ENCODE measurements at places on chromosomes 12 and 14.

DNA sequence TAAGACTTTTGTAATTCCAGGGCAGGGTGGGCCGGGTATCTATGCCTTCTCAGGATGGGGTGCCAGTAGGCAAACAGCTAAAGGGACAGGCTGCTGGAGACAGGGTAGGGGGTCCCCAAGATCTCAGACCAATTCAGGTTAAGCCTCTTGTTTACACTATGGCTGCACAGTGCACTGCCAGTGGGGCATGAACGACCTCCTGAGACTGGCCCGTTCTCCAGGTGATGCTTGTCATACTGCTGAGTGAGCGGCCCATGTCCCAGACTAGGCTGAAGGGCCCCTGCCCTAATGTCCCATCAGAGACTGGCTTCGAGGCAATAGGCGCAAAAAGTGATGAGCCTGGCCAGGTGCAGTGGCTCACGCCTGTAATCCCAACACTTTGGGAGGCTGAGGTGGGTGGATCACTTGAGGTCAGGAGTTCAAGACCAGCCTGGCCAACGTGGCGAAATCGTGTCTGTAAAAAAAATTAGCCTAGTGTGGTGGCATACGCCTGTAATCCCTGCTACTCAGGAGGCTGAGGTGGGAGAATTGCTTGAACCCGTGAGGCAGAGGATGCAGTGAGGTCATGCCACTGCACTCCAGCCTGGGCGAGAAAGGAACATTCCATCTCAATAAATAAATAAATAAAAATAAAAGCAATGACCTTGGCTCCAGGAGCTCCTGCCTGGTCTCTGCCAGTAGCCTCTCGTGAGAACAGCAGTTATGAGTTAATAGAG, 12.6 kb downstream of the SLC25A29 start:
- DNase-seq = peak; percentile 43

DNA sequence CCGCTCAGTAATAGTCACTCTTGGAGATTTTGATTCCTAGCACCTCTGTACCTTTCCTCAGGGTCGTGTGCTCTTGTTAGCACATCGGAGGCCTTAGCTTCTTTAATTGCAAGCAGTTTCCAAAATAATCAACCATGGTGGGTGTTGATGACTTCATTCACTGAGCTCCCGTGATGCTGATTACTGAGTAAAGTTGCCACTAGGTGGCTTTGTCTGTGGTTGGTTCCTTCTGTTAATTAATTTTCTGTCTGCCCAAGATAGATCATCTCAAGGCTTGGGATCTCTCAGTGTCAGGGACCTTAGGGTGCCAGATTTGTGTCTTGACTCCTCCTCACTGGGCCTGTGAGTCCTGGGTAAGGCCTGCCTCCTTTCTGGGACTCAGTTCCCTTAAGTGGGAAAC, 54.3 kb downstream of the PTPN11 start:
- DNase-seq = no peak

- DNase-seq = no peak
These were observed 1016.5 kb upstream of the FOXG1 start for GRCh38 chr14:27750114-27750513.

DNA sequence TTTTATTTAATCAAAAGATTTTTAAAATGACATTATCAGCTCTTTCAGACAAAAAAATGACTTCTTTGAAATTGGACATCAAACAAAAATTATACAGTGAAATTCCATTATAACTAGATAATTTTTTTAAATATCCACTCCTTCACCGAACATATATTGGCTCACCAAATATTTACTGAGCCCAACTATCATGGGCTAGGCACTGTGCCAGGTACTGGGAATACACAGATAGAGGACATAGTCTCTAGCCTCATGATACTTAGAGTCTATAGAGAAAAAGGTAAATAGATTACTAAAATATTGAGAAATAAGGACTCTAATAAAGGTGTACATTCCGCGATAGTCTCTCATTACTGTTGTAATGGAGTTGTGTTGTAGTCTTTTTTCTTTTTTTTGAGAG, 219.9 kb downstream of the SEC23A start:
- no peak for DNase-seq

DNA sequence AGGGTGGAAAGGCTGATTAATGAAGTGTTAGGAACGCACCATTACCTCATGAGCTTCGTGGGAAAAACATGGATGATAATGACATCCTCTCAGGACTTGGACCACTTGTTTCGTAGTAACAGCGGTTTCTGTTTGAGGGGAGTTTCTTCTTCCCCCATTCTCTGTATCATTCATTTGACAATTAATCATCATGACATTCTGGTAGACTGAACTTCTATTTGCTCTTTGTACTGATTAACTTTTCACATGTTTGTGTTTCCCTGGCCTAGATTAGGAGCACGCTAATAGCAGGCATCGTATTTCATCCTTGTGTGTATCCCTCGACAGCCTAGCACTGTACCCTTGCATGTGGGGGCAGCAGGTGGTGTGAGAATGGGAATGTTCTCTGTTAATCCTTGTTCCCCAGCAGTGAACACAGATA, 8.0 kb downstream of the LRRC74A start:
- no peak for DNase-seq

GRCh38 chr12:96194971-96195844, 1.0 kb downstream of the ELK3 start:
- DNase-seq = peak; percentile 77

DNA sequence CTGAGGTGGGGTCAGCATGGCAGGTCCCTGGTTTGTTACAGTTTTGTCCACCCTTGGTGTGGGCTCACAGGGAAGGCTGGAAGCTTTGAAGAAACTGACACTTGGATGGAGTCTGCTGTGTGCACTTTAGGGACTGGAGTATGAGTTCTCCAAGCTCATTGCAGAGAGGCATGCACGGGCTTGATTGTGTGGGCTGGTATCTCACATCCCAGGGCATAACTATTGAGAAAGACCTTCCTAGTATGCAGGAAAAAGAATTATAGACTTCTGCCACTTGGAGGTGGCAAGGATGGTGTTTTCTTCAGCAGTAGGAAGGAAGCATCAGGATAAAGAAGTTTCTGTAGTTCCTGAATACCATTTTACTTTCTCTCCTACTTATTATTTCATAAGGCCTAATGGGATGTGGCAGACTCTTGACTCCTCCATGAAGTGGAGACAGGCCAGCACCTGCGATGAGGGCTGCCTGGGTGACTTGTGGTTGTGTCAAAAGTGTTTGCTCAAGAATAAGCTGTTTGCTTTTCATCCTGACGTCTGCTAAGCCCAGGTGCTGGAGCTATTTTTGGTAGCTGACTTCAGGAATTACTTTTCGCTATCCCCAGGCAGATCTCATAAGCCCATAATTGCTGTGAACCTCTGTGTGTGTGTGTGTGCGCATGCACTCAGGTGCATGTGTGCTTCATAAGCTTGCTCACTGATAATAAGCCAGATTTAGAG, 125.8 kb downstream of the KTN1 start:
- no peak for DNase-seq

DNA sequence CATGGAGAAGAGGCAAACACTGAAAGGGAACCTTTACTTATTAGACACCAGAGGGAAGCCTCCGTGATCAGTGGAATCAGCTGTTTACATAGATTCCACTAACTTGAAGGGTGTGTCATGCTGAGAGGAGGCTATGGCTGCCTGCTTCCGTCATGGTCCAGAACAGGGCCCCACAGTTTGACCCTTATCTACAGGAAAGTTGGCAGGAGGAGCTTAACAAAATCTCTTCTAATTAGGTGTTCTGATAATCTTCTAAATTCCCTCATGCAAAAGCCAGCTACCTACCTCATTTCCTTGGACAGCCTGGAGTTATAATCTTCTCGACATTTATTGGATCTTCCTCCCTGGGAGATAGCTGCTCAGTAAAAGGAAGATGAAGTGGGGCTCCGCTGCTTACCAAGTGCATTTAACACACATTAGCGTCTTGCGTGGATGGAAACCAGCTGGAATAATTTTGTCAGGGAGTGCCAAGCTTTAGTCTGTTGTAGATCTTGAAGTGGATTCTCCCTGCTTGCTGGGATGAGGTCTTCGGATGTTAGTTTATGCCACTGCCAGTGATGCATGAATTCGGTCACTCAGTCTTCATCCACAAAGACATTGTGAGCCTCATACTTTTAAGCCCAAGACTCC, 171.0 kb downstream of the PAH start:
- no peak for DNase-seq

Data from suprapubic skin (tissue), 4 donors.